ENCODE measurements at places on chromosomes 4 and X. TPM values are rescaled to one million over a fixed set of nuclear protein-coding genes. Genes with fewer than 3 reads are reported as not detected.

DNA sequence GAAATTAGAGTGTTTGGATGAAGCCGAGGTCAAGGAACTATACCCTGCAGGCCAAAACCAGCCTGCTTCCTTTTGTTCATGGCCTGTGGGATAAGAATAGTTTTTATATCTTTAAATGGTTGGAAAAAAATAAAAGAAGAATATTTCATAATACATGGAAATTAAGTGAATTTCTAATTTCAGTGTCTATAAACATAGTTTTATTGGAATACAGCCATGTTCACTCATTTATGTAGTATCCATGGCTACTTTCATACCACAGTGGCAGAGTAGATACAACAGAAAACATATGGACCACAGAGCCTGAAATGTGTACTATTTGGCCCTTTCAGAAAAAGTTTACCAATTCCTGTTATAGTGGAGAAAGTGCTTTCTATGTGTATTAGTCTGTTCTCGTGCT, 13.6 kb downstream of the LIMCH1 start:
- H3K4me3 ChIP-seq, result no peak overlapping the region
- H3K36me3 ChIP-seq, result no peaks in the 10 kb centered on the region
- DNase-seq, result no peak
- H3K27ac ChIP-seq, result no peak overlapping the region
- no peaks in the 10 kb centered on the region for H3K4me1 ChIP-seq

GRCh38 chr4:94332983-94333590, 9.5 kb downstream of the HPGDS start:
- no peak overlapping the region for H3K4me3 ChIP-seq
- no peak for DNase-seq
- H3K27ac ChIP-seq, result no peak overlapping the region
- H3K36me3 ChIP-seq, result no peaks in the 10 kb centered on the region
- H3K4me1 ChIP-seq, result no peaks in the 10 kb centered on the region
- H3K27me3 ChIP-seq, result no peaks in the 10 kb centered on the region

GRCh38 chrX:106588801-106589200, 23.0 kb upstream of the RADX start:
- no peak overlapping the region for H3K27ac ChIP-seq
- H3K36me3 ChIP-seq, result no peaks in the 10 kb centered on the region
- no peak overlapping the region for H3K4me3 ChIP-seq
- DNase-seq, result no peak
- H3K27me3 ChIP-seq, result no peaks in the 10 kb centered on the region

GRCh38 chrX:101429934-101430333, 21.9 kb downstream of the HNRNPH2 start:
- no peaks in the 10 kb centered on the region for H3K27me3 ChIP-seq
- no peak overlapping the region for H3K27ac ChIP-seq
- H3K4me3 ChIP-seq, result no peak overlapping the region

DNA sequence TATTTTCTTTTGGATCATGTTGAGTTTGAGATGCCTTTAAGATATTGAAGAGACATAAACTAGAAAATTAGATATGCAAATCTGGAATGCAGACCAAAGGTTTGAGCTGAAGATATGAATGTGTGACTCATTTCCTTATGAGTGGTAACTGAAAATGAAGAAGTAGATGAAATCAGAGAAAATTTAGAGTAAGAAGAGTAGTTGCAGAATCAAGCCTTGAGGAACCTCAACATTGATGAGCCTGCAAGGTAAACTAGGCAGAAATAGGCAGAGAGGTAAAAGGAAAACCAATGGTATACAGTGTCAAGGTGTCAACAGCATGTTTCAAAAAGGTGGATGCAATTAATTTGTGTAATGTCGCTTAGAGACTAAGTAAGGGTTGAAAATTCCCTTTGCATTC, 142.8 kb downstream of the MOSPD2 start:
- no peak overlapping the region for H3K27ac ChIP-seq
- H3K4me3 ChIP-seq, result no peak overlapping the region
- no peaks in the 10 kb centered on the region for H3K36me3 ChIP-seq
- no peaks in the 10 kb centered on the region for H3K4me1 ChIP-seq
- no peaks in the 10 kb centered on the region for H3K27me3 ChIP-seq
- no peak for DNase-seq

GRCh38 chr4:170399581-170400293, 310.0 kb upstream of the AADAT start:
- DNase-seq, result no peak
- H3K36me3 ChIP-seq, result no peaks in the 10 kb centered on the region

GRCh38 chr4:20253735-20254409, 2.2 kb downstream of the SLIT2 start:
- no peaks in the 10 kb centered on the region for H3K36me3 ChIP-seq
- H3K4me1 ChIP-seq, result no peaks in the 10 kb centered on the region
- H3K4me3 ChIP-seq, result no peak overlapping the region
- H3K27ac ChIP-seq, result no peak overlapping the region

GRCh38 chr4:3313139-3313538, 20.3 kb downstream of the RGS12 start:
- no peaks in the 10 kb centered on the region for H3K36me3 ChIP-seq
- no peak overlapping the region for H3K4me3 ChIP-seq
- H3K27me3 ChIP-seq, result no peaks in the 10 kb centered on the region
- H3K4me1 ChIP-seq, result no peaks in the 10 kb centered on the region
- H3K27ac ChIP-seq, result no peak overlapping the region

CT47C1 gene
- polyA plus RNA-seq, result not detected

COX7B2 gene
- polyA plus RNA-seq, result not detected

RAB41 gene
- polyA plus RNA-seq, result not detected

NSUN7 gene
- not detected for polyA plus RNA-seq

SLAIN2 gene
- 24.4 TPM for polyA plus RNA-seq
